Activated CD8-positive, alpha-beta T cell treated with anti-CD3 and anti-CD28 coated beads for 36 hours (primary cell): ENCODE measurements at places on chromosomes 3 and 15. TPM values are rescaled to one million over a fixed set of nuclear protein-coding genes. Genes with fewer than 3 reads are reported as not detected.

- H3K36me3 ChIP-seq: no peaks in the 10 kb centered on the region
- H3K27ac ChIP-seq: peak overlapping the region; percentile 89
- no peaks in the 10 kb centered on the region for H3K27me3 ChIP-seq
- DNase-seq: no peak
Observed at GRCh38 chr3:45566951-45567411, 27.6 kb upstream of the LIMD1 start.

DNA sequence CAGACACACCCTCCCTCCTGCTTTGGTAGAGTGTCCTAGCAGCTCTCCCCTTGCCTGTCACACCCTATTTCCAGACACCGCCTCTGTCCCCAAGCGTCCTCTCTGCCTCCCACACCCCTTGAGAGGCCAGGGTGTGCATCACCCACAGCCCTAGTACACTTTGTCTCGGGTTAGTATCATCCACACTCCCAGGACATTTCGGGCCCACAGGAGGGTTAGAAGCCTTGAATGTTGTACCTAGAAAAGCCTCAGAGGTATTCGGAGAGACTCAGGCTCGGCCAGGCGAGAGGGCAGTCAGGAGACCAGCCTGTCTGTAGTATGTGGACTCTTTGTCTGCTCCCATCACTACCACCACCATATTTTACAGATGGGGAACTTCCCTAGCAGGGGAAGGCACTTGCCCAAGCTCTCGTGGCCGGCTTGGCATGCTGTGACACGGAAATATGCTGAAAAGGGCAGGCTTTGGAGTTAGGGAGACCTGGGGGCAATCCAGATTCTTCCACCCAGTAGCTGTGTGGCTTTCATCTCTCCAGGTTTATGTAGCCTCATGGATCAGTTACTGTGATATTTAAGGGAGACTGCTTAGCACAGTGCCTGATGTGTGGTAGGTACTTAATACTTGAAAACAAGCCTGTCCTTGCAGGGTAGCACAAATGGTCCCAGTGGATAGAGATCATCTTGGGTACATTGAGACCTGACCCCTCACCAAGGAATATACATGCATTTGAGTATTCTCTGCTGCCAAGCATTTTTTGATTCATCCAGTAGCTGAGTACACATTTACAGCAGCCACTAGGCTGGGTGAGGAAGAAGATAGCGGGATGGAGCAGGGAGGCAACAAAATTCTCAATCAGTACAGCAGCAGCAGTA lies 1.4 kb downstream of the TMEM43 start:
- peak overlapping the region; percentile 93 for H3K27ac ChIP-seq
- H3K27me3 ChIP-seq: no peaks in the 10 kb centered on the region
- peaks cover 57% of the 10 kb centered on the region for H3K36me3 ChIP-seq
- H3K4me1 ChIP-seq: peaks cover 42% of the 10 kb centered on the region
- H3K4me3 ChIP-seq: peak overlapping the region; percentile 95

DNA sequence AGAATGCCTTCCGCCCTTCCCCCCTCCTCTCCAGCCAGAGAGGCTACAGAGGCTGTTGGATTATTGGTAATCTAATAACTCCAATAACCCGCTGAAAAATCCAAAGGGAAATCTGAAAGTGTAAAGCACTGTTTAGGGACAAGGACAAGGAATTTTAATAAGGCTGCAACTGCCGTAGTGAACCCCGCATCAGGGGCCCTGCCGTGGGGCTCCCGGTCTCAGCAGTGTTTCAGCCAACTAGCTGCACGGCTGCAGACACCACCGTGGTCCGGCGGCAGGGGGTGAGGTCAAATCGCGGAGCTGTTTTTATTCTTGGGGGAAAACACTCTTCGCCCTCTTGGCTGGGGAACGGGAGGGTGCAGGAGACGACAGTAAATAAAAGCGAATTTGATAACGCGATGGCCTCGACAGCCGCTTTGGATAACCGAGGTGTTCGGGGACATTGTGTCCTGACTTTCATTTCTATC lies 6.1 kb downstream of the BCL6 start:
- peaks cover 3% of the 10 kb centered on the region for H3K36me3 ChIP-seq
- no peaks in the 10 kb centered on the region for H3K27me3 ChIP-seq
- peak overlapping the region; percentile 98 for H3K27ac ChIP-seq
- peak; percentile 59 for DNase-seq

- H3K4me1 ChIP-seq: no peaks in the 10 kb centered on the region
- no peak overlapping the region for H3K27ac ChIP-seq
- no peaks in the 10 kb centered on the region for H3K27me3 ChIP-seq
- H3K4me3 ChIP-seq: no peak overlapping the region
Observed at GRCh38 chr15:41840673-41841072, 2.0 kb downstream of the PLA2G4B start.

DNA sequence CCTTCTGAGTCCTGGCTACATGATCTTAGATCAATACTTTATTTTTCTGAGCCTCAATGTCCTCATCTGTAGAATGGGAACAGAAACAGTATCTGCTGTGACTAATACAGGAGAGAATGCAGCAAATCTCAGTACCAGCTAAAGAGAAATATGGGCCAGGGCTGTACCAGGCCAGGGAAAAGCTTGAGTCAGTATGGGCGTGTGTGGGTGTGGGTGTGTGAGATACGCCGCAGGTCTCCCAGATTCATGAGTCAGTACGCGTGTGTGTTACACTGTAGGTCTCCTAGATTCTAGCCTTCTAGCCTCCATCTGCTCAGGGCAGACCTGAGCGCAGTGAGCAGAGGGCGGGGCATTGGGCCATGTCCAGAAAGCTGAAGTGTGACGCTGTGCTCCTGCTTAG lies 15.2 kb downstream of the GNAI2 start:
- peak overlapping the region; percentile 87 for H3K27ac ChIP-seq
- H3K4me3 ChIP-seq: no peak overlapping the region

- H3K4me3 ChIP-seq: no peak overlapping the region
- peaks cover 5% of the 10 kb centered on the region for H3K4me1 ChIP-seq
- H3K27me3 ChIP-seq: no peaks in the 10 kb centered on the region
- DNase-seq: no peak
Observed at GRCh38 chr3:188662795-188663194, 508.8 kb downstream of the LPP start.

- peak; percentile 41 for DNase-seq
- no peak overlapping the region for H3K4me3 ChIP-seq
- H3K36me3 ChIP-seq: no peaks in the 10 kb centered on the region
- H3K27ac ChIP-seq: no peak overlapping the region
Observed at GRCh38 chr15:42137461-42138261, 18.8 kb downstream of the PLA2G4F start.

GRCh38 chr3:120111898-120112297 lies 17.7 kb upstream of the GSK3B start:
- DNase-seq: no peak
- peaks cover 1% of the 10 kb centered on the region for H3K36me3 ChIP-seq

DNA sequence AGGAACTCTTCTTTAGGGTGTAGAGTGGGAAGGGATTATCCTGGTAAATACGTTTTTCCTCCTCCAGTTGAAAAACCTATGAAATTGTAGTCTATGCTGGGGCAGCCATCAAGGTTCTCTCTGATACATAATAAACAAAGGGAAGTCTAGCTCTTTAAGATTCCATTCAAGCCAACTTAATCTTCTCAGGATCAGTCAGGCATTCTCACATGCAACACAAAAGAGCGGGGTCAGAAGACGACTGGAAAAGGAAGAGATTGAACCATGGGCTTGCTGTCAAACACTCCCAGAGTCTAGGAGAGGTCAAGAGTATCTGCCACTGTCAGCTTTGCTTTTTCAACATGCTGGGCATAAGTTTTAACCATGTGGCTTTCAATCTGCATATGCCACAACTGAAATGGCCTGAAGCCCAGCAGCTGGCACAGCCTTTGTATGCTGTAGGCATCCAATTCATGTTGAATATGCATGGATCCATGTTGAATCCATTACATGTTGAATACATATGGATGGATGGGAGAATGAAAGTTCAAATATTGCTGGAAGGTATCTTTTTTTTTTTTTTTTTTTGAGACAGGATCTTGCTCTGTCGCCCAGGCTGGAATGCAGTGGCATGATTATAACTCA lies 8.5 kb downstream of the TRAT1 start:
- no peak for DNase-seq
- peaks cover 43% of the 10 kb centered on the region for H3K36me3 ChIP-seq

DNA sequence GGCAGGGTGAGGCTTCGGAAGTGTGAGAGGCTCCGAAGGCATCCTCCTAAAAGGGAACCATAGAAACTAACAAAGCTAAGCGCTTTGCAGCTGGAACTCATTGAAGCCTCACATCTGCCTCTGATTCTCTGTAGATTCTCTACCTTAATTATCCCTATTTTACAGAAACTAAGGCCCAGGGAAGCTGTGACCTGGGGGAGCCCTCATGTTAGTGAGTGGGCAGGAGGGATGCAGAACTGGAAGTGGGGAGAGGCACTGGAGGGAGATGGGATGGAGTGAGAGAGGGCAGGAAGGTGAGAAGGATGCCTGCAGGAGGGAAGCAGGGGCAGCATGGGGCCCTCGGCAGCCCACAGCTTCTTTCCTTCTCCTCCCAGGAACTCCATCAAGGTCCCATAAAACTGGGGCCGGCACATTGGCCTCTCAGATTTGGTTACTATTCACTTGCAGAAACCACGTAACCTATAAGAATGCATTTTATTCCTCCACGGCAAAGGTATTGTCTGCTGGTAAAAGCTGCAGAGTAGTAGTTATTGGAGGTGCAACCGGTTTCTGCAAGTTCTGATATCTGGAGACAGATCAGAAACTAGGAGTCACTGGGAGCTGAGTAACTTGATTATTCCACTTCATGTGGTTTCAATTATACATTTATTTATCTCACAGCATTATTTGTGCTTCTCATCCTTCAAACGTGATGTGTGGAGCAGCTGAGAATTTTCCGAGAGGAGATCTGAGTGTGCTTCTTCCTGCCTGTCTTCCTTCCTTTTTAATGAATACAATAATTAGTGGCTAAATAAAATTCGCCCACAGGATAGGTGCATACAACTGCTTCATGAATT lies 24.0 kb upstream of the CHCHD6 start:
- H3K4me1 ChIP-seq: peaks cover 3% of the 10 kb centered on the region
- DNase-seq: no peak
- no peak overlapping the region for H3K4me3 ChIP-seq
- H3K27me3 ChIP-seq: peaks cover 5% of the 10 kb centered on the region
- H3K36me3 ChIP-seq: no peaks in the 10 kb centered on the region

GRCh38 chr3:67662733-67663132 lies 8.3 kb upstream of the SUCLG2 start:
- DNase-seq: no peak
- no peaks in the 10 kb centered on the region for H3K27me3 ChIP-seq
- H3K4me3 ChIP-seq: no peak overlapping the region
- H3K36me3 ChIP-seq: no peaks in the 10 kb centered on the region
- peaks cover 41% of the 10 kb centered on the region for H3K4me1 ChIP-seq

DNA sequence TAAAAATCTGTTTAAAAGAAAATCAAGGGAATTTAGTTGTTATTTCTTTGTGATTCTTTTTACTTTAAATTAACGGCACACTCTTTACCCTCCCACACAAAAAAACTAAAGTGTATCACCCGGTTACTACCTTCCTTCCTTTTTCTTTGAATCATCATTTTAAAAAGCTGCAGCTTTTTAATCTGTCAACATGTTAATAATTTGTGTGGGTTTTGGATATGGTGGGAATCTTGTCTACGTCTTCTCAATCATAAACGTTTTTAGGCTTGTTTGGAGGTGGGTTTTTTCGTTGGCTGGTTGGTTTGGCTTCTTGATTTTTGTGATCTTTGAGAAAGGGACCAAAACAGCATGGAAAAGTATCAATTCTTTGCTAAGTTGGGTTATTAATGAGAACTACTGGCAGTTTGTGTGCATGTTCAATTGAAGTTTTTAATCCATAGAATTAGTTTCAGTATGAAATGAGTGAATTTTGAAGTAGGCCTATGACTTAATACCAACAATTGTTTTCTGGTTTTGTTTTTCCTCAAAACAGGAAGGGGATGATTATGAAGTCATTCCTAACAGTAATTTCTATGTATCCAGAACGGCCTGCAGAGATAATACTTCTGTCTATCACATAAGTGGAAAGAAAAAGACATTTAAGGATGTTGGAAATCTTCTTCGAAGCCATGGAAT lies 4.5 kb downstream of the SMC4 start:
- no peak for DNase-seq
- peak overlapping the region; percentile 31 for H3K4me3 ChIP-seq

- H3K27me3 ChIP-seq: no peaks in the 10 kb centered on the region
- no peaks in the 10 kb centered on the region for H3K36me3 ChIP-seq
- peak; percentile 47 for DNase-seq
- H3K4me3 ChIP-seq: no peak overlapping the region
- H3K4me1 ChIP-seq: peaks cover 8% of the 10 kb centered on the region
Observed at GRCh38 chr3:188049606-188050530, 104.1 kb upstream of the LPP start.

- no peaks in the 10 kb centered on the region for H3K27me3 ChIP-seq
- no peak overlapping the region for H3K27ac ChIP-seq
- DNase-seq: no peak
- H3K36me3 ChIP-seq: no peaks in the 10 kb centered on the region
- H3K4me1 ChIP-seq: no peaks in the 10 kb centered on the region
Observed at GRCh38 chr15:33608714-33609113, 297.9 kb downstream of the RYR3 start.

DNA sequence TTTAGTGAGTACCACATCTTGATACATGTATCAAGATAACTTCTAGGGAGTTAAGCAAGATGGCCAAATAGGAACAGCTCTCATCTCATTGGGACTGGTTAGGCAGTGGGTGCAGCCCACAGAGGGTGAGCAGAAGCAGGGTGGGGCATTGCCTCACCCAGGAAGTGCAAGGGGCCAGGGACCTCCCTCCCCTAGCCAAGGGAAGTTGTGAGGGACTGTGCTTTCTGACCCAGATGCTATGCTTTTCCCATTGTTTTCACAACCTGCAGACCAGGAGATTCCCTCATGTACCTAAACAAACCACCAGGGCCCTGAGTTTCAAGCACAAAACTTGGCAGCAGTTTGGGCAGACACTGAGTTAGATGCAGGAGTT lies 665.0 kb upstream of the CBLB start:
- peaks cover 15% of the 10 kb centered on the region for H3K36me3 ChIP-seq
- H3K27ac ChIP-seq: peak overlapping the region; percentile 58
- DNase-seq: no peak
- peaks cover 22% of the 10 kb centered on the region for H3K4me1 ChIP-seq
- H3K4me3 ChIP-seq: no peak overlapping the region

DNA sequence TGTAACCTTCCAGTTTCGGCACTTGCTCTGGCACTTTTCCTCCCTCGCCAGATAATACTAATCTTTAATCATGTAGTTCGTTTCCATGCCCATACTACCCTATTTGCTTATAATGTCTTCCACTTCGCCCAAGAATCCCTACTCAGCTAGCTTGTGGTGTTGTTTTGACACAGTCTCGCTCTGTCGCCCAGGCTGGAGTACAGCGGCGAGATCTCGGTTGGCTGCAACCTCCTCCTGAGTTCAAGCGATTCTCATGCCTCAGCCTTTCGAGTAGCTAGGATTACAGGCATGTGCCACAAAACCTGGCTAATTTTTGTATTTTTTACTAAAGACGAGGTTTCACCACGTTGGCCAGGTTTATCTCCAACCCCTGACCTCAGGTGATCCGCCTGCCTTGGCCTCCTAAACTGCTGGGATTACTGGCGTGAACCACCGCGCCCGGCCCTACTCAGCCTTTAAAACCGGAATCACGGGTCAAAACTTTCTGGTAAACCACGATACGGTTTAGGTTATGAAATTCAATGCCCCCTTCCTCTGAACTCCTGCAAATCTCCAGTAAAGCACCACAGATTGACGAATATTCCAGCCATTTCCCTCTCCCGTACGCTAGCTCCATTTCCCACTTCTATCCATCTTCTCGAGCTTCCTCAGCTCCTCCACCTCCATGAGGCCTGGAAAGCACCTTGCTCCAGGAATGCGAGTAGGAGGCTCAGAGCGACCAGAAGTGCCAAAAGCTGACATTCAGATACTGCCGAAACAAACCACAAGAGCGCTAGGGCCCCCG lies 878 bp upstream of the RAD51 start:
- H3K27ac ChIP-seq: peak overlapping the region; percentile 99
- no peaks in the 10 kb centered on the region for H3K27me3 ChIP-seq
- peak overlapping the region; percentile 98 for H3K4me3 ChIP-seq

Gene TRAT1
- total RNA-seq: 15.5 TPM

Gene RARB
- not detected for total RNA-seq

Gene SLC24A5
- total RNA-seq: not detected
